ENCODE measurements at places on chromosomes 3 and 15. TPM values are rescaled to one million over a fixed set of nuclear protein-coding genes. Genes with fewer than 3 reads are reported as not detected.

DNA sequence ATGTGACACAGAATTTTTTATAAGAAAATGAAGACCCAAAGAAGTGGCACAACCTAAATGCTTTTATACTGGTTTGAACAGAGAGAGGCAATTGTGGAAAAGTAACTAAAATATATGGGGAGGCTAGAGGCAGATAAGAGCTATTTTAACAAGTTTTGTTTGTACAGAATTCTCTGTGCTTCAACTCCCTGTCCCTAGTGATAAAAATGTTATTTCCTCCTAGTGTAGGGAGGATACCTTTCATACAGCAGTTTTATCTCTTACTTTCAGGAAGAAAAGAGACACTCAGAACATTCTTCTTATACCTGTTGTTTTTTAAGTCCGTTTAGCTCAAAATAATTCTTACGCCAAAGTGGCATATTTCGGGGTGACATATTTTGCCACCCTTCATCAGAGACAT, 21.2 kb upstream of the ZNF639 start:
- H3K27ac ChIP-seq, result no peak overlapping the region
- H3K4me3 ChIP-seq, result no peak overlapping the region
- peaks cover 6% of the 10 kb centered on the region for H3K27me3 ChIP-seq
- H3K4me1 ChIP-seq, result no peaks in the 10 kb centered on the region
- no peaks in the 10 kb centered on the region for H3K36me3 ChIP-seq
- DNase-seq, result no peak

GRCh38 chr3:37991823-37992222, 1.2 kb downstream of the VILL start:
- DNase-seq, result no peak
- H3K36me3 ChIP-seq, result no peaks in the 10 kb centered on the region
- no peaks in the 10 kb centered on the region for H3K27me3 ChIP-seq
- peaks cover 39% of the 10 kb centered on the region for H3K4me1 ChIP-seq
- H3K27ac ChIP-seq, result peak overlapping the region; percentile 32
- no peak overlapping the region for H3K4me3 ChIP-seq

DNA sequence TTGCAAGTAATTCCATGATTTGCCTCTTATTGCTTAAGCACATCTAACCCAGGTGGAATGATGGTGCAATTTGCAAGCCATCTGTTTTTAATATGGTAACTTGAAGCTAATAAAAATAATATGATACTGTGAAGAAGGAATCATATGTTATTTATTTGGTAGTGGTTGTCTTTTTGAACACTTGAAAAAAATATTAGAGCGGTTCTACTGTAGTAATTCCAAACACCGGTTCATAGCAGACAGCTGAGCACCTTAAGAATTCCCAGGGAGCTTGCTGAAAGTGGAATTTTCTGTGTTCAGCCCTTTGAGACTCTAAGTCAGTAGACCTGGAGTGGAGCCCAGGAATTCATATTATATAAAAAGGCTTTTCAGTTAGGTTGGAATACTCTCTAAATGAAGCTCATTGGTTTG, 687.4 kb downstream of the EDEM1 start:
- no peak overlapping the region for H3K4me3 ChIP-seq
- H3K36me3 ChIP-seq, result no peaks in the 10 kb centered on the region
- H3K27me3 ChIP-seq, result no peaks in the 10 kb centered on the region

Gene POC1A
- 0.66 TPM for polyA plus RNA-seq

Gene FAM81A
- polyA plus RNA-seq, result not detected

Gene ISLR
- not detected for polyA plus RNA-seq

Gene PLAAT1
- polyA plus RNA-seq, result not detected
